Trophoblast cell (in vitro differentiated cells and primary cell): ENCODE measurements at places on chromosomes 11 and 22.
A peak's percentile ranks its signal among the peaks of the same experiment; 100 is the strongest.

DNA sequence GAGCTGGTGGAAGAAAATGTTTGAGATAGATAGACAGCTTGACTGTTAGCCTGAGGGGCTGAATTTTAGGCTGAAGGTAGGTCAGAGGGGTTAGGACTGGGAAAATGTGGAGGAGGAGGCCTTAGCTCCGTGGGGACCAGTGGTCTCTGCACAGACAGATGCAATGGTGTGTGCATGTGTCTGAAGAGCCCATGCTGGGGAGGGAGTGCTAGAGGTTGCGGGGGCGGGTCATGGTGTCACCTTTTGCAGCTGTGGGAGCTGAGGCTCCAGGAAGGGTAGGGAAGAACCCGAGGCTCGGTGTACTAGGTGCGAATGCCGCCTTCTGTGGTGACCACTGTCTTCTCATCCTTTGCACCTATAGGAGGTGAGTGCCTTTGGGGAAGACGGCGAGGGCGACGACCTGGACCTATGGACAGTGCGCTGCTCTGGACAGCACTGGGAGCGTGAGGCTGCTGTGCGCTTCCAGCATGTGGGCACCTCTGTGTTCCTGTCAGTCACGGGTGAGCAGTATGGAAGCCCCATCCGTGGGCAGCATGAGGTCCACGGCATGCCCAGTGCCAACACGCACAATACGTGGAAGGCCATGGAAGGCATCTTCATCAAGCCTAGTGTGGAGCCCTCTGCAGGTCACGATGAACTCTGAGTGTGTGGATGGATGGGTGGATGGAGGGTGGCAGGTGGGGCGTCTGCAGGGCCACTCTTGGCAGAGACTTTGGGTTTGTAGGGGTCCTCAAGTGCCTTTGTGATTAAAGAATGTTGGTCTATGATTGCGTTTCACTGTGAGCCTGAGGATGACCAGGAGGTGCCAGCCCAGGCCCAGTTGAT lies 1.6 kb downstream of the SDF2L1 start:
- peaks cover 17% of the 10 kb centered on the region for H3K36me3 ChIP-seq
- peaks cover 7% of the 10 kb centered on the region for H3K4me1 ChIP-seq
- no peaks in the 10 kb centered on the region for H3K27me3 ChIP-seq
- DNase-seq = no peak

DNA sequence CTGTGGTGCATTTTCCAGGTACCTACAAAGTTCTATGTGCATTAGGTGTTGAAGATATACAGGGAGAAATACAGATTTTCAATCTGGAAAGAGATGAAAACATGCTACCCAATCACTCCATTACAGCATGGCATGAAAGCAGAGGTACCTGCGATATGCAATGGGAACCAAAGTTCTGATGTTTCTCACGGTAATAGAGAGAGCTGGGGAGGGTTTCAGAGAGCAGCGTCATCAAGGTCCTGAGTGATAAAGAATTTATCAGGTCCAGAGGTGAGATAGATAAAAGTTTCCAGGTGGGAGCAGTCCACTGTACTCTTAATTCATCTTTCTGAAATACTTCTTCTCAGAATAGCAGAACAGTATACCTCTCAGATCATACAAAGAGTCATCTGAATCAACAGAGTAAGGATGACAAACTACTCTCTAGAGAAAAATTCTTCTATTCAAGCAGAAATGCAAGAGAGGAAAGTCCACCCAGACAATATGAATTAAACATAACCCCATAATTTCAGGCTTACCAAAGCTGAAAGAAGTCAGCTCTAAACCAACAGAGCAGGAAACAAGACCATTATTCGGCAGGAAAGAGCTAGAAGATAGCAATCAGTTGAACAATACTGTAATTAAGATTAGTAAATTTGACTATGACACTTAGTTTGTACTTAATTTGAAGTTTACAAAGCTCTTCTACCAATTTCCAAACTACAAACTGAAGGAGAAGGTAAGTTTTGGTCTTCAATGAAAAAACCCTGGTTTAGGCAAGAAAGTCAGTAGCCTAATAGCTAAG lies 12.8 kb downstream of the CTSC start:
- peaks cover 2% of the 10 kb centered on the region for H3K4me1 ChIP-seq
- no peak overlapping the region for H3K4me3 ChIP-seq
- no peak for DNase-seq
- H3K27me3 ChIP-seq = no peaks in the 10 kb centered on the region

DNA sequence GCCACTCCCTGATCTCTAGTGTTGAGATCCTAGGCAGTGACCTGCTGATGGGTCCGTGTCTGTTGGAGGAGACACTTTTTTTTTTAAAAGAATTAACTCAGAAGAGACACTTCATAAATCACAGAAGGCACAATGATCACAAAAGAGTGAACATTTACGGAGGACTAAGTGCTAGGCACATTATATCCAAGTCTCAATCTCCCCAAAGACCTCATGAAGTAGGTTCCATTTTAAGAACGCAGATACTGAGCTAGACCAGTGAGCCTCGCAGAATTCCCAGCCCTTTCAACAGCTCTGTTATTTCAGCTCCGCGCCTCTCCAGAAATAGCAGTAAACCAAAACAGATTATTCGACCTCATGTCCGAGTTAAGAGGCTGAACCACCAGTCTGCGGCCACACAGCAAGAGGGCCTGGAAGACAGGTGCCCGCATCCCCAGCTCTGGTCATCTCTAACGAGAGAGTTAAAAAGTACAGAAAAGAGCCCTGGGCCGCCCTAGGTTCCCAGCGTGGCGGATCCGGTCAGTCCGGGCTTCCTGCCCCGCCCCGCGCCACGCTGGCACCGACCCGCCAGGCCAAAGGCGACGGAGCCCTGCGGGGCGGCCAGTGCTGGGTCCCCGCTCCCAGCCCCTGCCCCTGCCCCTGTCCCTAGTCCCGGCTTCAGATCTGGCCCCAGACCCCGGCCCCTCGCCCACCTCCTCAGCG lies 612 bp downstream of the XBP1 start:
- H3K36me3 ChIP-seq = peaks cover 20% of the 10 kb centered on the region
- DNase-seq = peak; percentile 78
- H3K4me1 ChIP-seq = no peaks in the 10 kb centered on the region
- H3K27me3 ChIP-seq = no peaks in the 10 kb centered on the region

DNA sequence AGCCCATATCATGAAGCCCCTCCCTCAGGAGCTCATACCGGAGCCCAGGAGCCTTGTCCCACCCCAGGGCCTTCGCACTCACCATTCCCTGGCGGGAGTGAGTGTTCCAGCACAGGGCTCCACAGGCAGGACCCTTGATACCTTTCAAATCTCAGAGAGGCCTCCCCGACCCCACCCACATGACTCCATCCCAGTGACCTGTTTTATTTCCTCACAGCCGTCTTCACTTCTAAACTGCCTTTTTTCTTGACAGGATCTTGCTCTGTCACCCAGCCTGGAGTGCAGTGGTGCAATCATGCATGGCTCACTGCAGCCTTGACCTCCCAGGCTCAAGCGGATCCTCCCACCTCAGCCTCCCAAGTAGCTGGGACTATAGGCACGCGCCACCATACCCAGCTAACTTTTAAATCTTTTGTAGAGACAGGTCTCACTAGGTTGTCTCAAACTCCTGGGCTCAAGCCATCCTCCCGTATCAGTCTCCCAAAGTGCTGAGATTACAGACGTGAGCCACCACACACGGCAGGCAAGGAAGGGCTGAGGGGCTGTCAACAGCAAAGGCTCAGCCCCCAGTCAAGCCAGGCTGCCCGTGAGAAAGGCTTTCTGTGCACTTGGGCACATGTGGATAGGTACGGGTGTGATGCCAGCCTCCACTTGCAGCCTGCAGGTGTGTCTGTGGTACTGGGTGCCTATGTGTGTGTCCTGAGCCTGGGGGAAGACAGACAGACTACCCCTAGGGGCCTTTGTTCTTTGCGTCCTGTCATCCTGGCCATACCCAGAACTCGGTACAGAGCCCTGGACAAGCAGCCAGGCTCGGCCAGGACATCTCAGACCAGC lies 9.3 kb downstream of the RPL3 start:
- H3K4me1 ChIP-seq = peaks cover 24% of the 10 kb centered on the region
- no peak overlapping the region for H3K4me3 ChIP-seq
- peaks cover 37% of the 10 kb centered on the region for H3K36me3 ChIP-seq
- H3K27ac ChIP-seq = peak overlapping the region; percentile 79
- H3K27me3 ChIP-seq = no peaks in the 10 kb centered on the region
- DNase-seq = peak; percentile 88

- H3K27me3 ChIP-seq = no peaks in the 10 kb centered on the region
- H3K4me1 ChIP-seq = peaks cover 7% of the 10 kb centered on the region
- H3K4me3 ChIP-seq = no peak overlapping the region
- DNase-seq = no peak
- no peaks in the 10 kb centered on the region for H3K36me3 ChIP-seq
- H3K27ac ChIP-seq = no peak overlapping the region
These were observed 107.8 kb downstream of the PTPRJ start for GRCh38 chr11:48087974-48088681.
